ENCODE measurements at places on chromosomes 13 and 19.

DNA sequence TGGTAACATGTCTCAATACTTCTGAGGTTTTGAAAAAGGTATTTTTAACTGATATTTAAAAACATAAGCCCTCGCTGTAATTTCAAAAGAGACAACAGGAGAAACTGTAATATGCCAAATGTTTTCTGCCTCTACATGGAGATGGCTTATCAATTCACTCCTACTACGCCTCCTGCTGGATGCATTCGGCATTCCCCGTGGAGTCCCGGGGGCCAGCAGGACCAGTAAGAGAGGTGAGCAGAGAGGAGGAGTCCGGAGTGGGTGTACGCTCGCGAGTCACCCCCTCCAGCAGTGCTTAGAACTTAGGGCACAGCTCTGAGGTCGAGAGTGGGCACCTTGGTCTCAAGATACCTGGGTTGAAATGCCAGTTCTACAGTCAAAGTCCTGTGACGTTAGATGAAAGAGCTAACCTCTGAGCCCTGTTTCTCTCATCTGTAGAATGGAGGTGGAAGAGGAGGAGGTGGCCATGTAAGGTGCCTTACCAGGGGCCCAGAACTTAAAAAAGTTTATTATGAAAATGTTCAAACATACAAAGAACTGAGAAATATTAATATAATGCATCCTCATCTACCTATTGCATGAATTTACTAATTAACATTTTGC is 110.2 kb downstream of the STK24 start:
- peak; percentile 62 for DNase-seq

- DNase-seq, result no peak
Measured at GRCh38 chr13:66965181-66965580, 265.0 kb downstream of the PCDH9 start.

DNA sequence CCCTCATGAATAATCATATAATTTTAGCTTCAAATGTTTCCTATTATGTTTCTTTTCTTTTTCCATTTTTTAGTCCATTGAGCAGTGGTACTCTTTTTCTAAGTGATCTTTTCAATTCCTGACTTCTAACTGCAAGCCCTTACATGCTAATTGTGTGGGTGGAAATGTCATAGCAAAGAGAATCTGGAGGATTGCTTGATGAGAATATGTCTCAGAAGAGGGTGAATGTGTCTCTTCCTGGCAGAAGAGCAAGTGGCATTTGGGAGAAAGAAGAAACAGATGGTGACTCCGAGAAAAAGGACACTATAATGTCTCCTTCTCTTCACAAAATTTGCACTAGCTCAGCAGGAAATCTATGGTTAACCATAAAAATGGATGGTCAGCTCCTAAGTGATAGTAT is 2320.0 kb downstream of the PCDH9 start:
- no peak for DNase-seq

DNA sequence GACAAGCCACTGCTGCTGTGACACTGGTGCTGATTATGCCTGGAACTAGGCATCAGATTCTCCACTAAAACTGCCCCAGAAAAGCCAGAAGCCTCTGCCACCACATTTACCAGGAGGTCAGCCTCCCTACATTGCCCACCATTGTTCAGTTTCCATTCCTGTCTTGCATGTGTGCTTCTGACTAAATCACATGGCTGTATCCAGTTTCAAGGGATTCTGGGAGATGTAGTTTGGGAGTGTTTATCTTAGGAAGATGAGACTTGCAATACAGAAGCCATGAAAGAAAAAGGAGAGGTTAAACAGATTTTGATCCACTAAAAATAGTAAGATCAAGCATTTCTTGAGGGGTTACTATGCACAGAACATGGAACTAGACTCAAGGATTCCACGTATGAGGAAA is 40.7 kb upstream of the SERPINE3 start:
- DNase-seq, result no peak

GRCh38 chr19:16066611-16067104 is 9.6 kb upstream of the TPM4 start:
- peak; percentile 61 for DNase-seq

All from stimulated activated CD4-positive, alpha-beta T cell treated with anti-CD3 and anti-CD28 coated beads, Interleukin-1b, Interleukin-23, amount 100 ng/mL, for 48 hours (primary cell).